ENCODE measurements at places on chromosomes 2 and 18. TPM values are rescaled to one million over a fixed set of nuclear protein-coding genes. Genes with fewer than 3 reads are reported as not detected.
A peak's percentile ranks its signal among the peaks of the same experiment; 100 is the strongest.

GRCh38 chr2:231521443-231521842 is 8.8 kb downstream of the NMUR1 start:
- peaks cover 2% of the 10 kb centered on the region for H3K27me3 ChIP-seq
- no peak for DNase-seq
- peaks cover 3% of the 10 kb centered on the region for H3K4me1 ChIP-seq
- no peak overlapping the region for H3K4me3 ChIP-seq

Gene TGIF1
- total RNA-seq, result 49.1 TPM

DNA sequence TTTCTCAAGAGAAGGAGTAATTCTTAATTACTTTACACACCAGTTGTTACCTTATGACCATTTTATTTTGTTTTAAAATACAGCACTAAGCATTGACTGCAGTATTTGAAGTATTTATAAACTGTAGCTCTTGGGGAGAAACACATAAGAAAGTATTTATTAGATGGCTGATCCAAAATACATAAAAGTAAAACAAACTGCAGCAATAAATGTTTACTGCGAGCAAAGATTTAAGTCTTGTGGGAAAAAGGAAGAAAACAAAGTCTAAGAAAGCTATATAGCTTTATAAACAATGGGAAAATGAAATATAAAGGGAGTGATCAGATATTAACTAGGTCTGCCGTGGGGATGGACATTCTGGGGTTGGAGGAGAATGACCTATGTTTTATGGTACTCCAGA is 347.2 kb upstream of the ZC3H15 start:
- no peak overlapping the region for H3K27ac ChIP-seq
- H3K36me3 ChIP-seq, result peaks cover 2% of the 10 kb centered on the region
- no peak for DNase-seq
- no peak overlapping the region for H3K4me3 ChIP-seq
- H3K4me1 ChIP-seq, result peaks cover 11% of the 10 kb centered on the region
- H3K27me3 ChIP-seq, result no peaks in the 10 kb centered on the region

Gene LOXL3
- 28.3 TPM for total RNA-seq

DNA sequence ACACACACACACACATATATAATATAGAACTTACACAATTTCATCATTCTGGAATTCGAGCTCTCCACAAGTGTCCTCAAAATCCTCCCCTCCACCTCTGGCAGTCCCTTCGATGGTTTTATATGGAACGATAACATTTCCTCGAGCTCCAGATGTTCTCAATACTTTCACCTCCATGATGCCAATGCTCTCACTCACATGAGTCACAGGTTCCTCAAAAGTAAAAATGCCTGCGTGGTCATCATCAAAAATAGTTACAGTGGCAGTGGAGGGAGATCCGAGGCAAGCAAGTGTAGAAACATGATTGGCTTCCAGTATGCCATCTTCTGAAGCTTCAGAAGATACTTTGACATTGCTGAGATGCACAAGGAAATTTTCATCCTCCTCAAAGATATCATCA is 23.5 kb downstream of the SLC8A1 start:
- H3K4me3 ChIP-seq, result no peak overlapping the region
- DNase-seq, result no peak
- no peaks in the 10 kb centered on the region for H3K36me3 ChIP-seq

DNA sequence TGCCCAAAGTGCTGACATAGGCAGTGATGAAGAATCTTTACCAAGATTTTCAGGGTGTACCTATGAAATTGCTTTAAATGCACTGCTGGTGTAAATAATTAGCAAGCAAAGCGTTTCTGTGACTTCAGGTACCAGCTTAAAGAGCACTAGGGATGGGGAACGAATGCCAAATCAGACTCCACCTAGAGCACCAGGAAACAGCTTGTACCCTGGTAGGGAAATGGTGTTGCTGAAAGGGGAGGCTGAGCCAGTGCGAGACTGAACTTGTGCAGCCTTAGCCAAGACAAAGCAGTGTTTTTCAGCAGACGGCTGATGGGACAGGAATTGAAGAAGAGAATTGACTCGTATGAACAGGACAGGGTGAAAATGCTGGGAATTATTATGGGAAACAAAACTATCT is 65.6 kb downstream of the TWSG1 start:
- H3K27me3 ChIP-seq, result no peaks in the 10 kb centered on the region
- no peak overlapping the region for H3K4me3 ChIP-seq
- H3K27ac ChIP-seq, result no peak overlapping the region
- peaks cover 22% of the 10 kb centered on the region for H3K36me3 ChIP-seq
- H3K4me1 ChIP-seq, result no peaks in the 10 kb centered on the region
- no peak for DNase-seq

GRCh38 chr2:219437141-219437540 is 2.5 kb downstream of the SPEG start:
- no peak overlapping the region for H3K27ac ChIP-seq
- peaks cover 13% of the 10 kb centered on the region for H3K4me1 ChIP-seq
- no peak for DNase-seq
- H3K36me3 ChIP-seq, result no peaks in the 10 kb centered on the region
- no peak overlapping the region for H3K4me3 ChIP-seq

Gene L3MBTL4
- total RNA-seq, result 0.65 TPM

GRCh38 chr2:216556202-216556601 is 57.6 kb downstream of the RPL37A start:
- H3K27ac ChIP-seq, result no peak overlapping the region
- no peak for DNase-seq
- H3K4me1 ChIP-seq, result peaks cover 38% of the 10 kb centered on the region
- no peak overlapping the region for H3K4me3 ChIP-seq
- no peaks in the 10 kb centered on the region for H3K27me3 ChIP-seq

Gene ALPG
- not detected for total RNA-seq

Gene CHN1
- total RNA-seq, result 58.7 TPM

DNA sequence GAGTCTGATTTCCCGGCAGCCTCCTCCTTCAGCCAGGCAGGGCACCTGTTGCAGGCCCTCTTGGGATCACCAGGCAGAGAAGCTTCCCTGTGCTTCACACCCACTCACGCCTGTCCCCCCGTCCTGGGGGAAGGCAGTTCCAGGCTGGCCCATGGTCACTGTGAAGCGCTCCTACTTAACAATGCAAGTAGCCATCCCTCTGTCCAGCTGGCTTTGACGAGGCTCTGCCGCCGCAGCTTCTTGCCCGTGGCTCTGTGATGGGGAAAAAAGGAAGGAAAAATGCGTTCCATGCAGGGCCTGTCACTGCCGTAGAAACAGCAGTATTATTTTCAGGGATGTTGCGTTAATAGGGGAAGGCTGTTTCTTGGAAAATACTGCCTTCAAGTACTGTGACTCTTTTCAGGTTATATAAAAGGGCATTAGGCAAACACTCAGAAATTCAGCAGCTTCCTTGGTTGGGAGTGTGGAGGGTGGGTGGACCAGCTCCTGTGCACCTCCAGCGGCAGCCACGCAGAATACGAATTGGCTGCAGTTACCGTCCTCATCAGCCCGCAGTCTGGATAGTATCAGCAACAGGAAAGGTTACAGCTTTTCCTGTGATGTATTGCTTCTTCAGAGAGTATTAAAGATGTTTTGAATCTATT is 232.3 kb downstream of the KLHL29 start:
- peaks cover 70% of the 10 kb centered on the region for H3K4me1 ChIP-seq
- no peaks in the 10 kb centered on the region for H3K36me3 ChIP-seq
- H3K4me3 ChIP-seq, result peak overlapping the region; percentile 8
- DNase-seq, result no peak
- H3K27ac ChIP-seq, result peak overlapping the region; percentile 70

- H3K4me1 ChIP-seq, result no peaks in the 10 kb centered on the region
- H3K27me3 ChIP-seq, result no peaks in the 10 kb centered on the region
- H3K36me3 ChIP-seq, result no peaks in the 10 kb centered on the region
- H3K4me3 ChIP-seq, result no peak overlapping the region
These were observed 291.1 kb downstream of the SLC8A1 start for GRCh38 chr2:40160751-40161218.

DNA sequence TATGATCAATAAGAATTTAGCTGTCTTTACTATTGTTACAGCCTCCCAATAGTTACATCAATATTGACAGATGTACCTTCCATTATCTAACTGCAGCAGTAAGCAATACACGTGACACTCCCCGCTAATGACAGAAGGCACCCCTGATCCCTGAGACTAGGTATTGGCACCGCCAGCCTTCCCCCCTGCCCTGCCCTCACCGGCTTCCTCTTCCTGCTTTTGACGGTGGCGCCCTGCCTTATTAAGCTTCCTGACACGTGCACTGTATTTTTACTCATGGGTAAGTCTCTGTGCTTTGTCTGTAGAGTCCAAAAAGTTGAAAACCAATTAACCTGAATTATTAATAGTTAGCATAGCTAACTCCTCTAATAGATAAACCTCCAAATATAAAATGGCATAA is 223.5 kb downstream of the EIPR1 start:
- no peaks in the 10 kb centered on the region for H3K27me3 ChIP-seq
- no peak overlapping the region for H3K4me3 ChIP-seq
- no peaks in the 10 kb centered on the region for H3K4me1 ChIP-seq
- peaks cover 15% of the 10 kb centered on the region for H3K36me3 ChIP-seq

Gene CERKL
- 0.23 TPM for total RNA-seq
